Posterior cingulate gyrus (tissue), 11 donors: ENCODE measurements at places on chromosomes 7 and 10.

DNA sequence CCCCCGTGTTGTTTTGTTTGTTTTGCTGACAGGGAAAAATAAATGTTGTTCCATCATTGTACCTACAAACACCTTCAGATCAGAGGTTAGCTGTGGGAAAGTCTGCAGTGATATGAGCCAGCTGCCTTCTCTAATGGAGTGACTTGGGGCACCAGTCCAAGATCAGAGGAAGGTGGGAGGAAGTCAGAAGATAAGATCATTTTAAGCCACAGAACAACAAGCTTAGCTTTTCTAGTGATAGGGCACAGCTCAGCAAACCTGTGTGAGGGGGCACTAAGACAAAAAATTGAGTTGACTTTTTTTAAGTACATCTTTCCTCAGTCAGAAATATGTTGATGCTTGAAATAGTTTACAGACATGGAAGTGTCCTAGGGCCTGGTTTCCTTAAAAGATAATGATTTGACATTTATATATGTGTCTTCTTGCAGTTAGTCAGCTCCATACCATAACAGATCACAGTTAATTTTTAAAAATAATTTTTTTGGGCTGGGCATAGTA is 240.3 kb upstream of the KAT6B start:
- DNase-seq: no peak

GRCh38 chr7:109639561-109639960 is 1069.9 kb downstream of the DNAJB9 start:
- no peak for DNase-seq

- DNase-seq: no peak
Measured at GRCh38 chr10:124123156-124123555, 29.8 kb upstream of the CHST15 start.

- DNase-seq: no peak
Measured at GRCh38 chr7:15845868-15846267, 159.4 kb upstream of the MEOX2 start.

DNA sequence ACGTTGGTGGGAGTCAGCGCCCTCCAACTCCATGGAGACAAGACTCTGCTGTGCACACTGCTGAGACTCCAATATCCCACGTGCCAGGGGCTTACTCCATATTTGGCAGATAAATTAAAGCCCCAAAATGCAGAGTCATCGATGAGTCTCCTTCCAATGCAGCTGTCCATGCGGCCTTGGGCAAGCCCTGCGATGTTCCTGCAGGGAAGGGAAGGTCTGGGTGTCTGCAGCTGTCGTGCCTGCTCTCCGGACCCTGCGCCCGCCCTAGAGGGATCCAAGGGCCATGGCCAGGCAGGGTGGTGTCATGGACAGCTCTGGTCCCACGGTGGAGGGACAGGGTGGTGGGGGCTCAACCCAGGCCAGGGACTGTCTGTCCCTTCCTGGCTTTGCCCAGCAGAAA is 185.2 kb downstream of the PTPRN2 start:
- no peak for DNase-seq

DNA sequence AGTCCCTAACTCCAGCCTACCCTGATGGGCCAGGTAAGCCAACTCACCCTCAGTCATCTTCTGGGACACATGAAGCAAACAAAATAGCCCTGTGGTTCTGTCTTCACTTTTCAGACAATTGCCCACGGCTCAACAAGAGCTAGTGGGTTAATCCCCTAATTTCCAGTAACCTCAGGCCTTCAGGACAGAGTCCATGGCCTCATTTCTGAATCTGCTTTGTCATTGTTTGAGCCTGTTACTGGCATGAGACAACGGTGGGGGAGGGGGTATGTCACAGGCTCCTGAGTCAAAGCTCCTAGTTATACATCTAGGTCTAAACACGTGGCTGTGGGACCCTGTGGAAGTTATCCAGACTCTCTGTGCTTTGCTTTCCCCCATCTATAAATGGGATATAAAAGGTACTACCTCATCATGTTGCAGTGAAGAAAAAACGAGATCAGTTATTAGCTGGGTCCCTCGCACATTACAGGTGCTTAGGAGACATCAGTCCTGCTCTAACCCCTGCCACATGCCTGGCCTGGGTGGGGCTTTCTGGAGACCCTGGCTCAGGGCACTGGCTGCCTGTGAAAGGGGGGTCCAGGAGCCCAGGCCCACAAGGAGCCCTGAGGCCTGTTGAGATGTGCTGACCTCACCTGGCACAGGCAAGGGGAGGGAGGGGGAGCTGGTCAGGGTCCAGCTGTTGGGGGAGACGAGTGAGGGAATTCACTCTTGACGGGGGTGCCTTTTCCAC is 16.5 kb downstream of the MAT1A start:
- no peak for DNase-seq

DNA sequence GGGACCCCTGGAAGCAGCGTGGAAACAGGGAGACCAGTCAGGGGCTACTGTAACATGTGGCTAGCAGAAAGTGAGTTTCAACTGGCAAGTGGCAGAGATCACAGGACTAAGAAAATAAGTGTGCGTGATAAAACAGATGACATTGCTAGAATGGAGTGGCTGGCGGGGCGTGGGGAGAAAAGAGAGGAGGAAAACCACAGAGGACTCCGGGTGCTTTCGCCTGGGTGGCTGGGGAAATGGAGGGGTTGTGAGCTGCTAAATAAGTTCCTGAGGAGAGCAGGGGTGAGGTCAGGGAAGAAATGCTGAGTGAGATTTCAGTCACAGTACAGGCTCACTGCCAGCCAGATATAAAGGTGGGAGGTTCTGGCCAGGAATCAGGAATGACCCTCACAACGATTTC is 166.9 kb downstream of the MYOF start:
- no peak for DNase-seq

- DNase-seq: no peak
Measured at GRCh38 chr10:65723525-65723924, 1202.3 kb upstream of the LRRTM3 start.

GRCh38 chr10:88113657-88114272 is 250.3 kb downstream of the PTEN start:
- DNase-seq: no peak

GRCh38 chr7:147492606-147493005 is 1098.0 kb upstream of the C7orf33 start:
- no peak for DNase-seq

DNA sequence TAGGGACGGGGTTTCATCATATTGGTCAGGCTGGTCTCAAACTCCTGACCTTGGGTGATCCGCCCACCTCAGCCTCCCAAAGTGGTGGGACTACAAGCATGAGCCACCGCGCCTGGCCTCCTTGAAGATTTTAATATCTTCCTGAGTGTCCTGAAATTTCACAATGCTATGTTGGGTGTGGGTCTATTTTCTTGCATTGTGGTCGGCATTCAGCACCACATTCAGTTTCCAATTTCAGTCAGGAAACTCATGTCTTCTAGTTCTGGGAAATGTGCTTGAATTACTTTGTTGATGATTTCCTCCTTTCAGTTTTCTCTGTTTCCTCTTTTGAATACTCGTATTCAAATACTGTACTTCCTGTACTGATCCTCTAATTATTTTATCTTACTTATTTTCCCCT is 49.3 kb upstream of the IL6 start:
- DNase-seq: no peak

GRCh38 chr10:1268831-1269230 is 212.6 kb downstream of the WDR37 start:
- DNase-seq: no peak

- DNase-seq: peak; percentile 47
Measured at GRCh38 chr10:69876931-69877330, 75.2 kb downstream of the COL13A1 start.

DNA sequence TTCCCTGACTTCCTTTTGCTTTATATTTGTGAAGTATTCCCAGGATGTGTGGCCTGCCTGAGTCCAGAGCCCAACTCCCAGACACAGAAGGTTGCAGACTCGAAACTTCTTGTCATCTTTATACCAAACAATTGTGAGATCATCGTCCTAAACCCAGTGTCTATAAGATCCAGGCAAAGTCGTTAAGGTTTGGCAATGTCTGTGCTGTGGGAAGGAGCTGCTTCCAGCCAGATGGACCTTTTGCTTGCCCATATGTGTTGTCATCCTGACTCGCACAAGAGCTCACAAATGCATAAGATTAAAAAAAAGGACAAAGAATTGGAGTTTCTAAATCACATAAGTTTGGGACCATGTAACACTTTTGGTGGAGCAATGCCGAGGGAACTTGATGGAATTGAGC is 37.0 kb downstream of the WNT2 start:
- DNase-seq: no peak

DNA sequence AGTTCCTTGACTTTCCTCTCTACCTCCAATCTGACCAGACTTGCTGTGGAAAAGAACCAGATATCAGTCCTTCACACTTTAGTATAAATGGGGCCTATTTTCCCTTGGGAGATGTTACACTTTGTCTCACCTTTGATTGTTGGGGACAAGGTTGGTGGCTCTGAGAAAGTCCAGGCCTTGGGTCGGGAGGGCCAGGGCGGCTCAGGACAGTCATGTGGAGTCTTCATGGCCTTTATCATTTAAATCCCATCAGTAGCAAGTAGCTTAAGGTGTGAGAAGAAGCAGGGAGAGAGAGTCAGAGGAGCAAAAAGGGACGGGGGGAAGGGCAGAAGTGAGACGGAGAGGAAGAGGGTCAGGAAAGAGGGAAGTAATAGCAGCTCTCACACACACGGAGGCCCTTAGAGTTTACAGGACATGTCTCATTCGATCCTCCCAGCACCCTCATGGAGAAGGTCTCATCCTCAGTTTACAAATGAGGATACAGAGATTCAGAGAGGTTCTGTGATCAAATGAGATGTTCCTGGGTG is 40.5 kb downstream of the TBATA start:
- no peak for DNase-seq

DNA sequence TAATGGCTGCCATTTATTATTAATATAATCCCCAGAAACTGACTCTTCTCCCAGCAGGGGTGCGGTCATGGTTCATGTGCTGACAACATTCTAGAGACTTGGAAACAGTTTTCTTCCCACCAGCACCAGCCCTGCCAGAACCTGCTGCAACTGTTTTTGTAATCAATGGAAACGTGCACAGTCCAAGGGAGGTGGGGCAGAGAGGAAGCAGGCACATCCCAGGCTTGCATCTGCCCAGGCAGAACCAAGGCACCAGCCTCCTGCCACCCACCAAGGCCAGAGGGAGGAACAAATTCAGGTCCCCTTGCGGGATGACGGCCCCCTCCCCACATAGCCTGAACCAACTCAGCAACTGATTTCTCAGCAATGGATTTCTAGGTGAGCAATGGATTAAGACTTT is 119.0 kb downstream of the OAT start:
- DNase-seq: no peak

DNA sequence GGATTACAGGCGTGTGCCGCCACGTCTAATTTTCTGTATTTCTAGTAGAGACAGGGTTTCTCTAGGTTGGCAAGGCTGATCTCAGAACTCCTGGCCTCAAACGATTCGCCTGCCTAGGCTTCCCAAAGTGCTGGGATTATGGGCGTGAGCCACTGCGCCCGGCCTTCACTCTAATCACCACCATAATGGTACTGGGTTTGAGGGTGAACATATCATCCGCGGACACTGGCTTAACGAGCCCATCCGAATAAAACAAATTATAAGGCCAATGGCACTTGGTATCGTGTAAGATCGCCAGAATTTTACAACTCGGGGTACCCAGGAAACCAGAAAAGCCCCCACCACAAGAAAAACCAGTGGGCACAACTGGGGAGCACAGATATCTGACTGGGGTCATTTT is 580 bp downstream of the FAM200A start:
- no peak for DNase-seq

DNA sequence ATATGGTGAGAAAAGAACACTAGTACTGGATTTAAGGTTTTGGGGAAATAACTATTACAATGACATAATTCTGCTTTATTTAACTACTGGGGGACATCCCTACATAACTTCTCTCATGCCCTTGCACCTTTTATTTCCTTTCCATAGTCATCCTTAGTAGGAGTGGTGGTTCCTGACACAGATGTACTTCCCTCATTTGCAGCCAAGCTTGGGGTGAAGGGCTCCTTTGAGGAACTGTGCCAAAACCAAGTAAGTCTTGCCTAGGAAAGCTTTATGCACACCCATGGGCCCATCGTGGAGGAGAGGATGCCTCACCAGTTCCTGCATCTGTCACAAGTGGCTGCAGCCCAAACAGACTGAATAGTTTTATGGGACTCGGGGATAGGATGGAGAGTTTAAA is 20.6 kb downstream of the ZDHHC6 start:
- DNase-seq: no peak

DNA sequence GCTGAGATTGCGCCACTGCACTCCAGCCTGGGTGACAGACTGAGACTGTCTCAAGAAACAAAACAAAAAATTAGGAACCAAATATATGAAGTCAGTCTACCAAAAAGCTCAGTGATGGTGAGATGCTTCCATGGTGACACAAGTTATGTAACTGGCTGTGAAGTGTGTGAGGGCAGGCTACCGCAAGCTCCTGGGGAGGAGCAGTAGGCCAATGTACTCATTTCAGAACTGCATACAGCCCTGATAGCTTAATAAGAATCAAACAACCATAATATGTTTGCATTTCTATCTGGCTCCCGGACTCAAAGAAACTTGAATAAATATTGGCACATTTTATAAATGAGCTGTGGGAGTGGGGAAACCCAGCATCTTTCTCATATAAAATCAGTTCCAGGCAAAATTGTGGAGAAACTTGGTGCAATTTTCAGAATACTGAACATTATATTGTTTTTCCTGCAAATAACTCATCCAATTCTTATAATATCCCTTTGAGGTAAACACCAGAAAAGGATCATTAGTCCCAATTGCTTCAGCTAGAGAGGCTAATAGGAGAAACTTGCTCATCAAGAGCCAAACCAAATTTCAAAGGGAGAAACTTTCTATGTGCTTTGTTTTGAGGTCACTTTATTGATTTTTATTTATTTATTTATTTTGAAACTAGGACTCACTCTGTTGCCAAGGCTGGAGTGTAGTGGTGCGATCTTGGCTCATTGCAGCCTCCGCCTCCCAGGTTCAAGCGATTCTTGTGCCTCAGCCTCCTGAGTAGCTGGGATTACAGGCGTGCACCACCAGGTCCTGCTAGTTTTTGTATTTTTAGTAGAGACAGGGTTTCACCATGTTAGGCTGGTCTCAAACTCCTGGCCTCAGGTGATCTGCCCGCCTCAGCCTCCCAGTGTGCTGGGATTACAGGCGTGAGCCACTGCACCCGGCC is 127.0 kb downstream of the SORCS1 start:
- DNase-seq: no peak

DNA sequence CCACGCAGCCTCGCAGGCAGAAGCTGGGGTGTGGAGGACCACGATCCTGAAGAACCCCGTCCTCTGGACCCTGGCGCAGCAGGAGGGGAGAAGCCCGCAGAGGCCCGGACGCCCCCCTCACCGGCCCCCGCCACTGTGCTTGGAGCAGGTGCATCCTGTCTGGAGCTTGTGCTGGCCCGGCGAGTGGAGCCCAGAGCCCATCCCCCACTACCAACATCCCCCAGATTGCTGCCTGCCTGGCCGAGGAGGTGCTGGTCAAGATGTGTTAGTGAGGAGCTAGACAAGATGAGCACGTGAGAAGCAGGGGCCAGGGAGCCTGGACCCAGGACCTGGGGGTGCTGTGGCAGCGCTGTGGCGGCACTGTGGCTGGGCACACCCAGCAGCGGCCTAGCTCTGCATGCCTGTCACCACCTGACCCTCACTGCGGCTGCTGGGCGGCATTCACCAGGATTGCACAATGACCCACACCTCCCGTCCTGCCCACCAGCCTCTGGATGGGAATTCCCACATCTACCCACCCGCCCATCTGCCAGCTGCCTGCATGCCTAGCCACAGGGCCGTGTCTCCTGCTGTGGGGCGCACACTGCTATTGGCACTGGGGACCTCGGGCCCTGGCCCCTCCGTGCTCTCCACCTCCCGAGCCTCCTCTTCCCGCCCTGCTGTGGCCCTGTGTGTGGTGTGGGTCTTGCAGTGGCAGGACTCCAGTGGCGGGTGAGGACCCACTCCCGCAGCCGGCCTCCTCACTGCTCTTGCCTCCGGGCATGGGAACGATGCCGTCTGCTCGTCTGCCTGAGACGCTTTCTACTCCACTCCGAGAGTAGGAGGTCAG is 11.8 kb downstream of the GPR146 start:
- DNase-seq: no peak
